ENCODE measurements at places on chromosomes 16 and 17. TPM values are rescaled to one million over a fixed set of nuclear protein-coding genes. Genes with fewer than 3 reads are reported as not detected.
A peak's percentile ranks its signal among the peaks of the same experiment; 100 is the strongest.

Gene SLC16A5
- total RNA-seq: 16.6 TPM

Gene PRRT2
- total RNA-seq: 55.1 TPM

Gene KLHL10
- total RNA-seq: 0.27 TPM

DNA sequence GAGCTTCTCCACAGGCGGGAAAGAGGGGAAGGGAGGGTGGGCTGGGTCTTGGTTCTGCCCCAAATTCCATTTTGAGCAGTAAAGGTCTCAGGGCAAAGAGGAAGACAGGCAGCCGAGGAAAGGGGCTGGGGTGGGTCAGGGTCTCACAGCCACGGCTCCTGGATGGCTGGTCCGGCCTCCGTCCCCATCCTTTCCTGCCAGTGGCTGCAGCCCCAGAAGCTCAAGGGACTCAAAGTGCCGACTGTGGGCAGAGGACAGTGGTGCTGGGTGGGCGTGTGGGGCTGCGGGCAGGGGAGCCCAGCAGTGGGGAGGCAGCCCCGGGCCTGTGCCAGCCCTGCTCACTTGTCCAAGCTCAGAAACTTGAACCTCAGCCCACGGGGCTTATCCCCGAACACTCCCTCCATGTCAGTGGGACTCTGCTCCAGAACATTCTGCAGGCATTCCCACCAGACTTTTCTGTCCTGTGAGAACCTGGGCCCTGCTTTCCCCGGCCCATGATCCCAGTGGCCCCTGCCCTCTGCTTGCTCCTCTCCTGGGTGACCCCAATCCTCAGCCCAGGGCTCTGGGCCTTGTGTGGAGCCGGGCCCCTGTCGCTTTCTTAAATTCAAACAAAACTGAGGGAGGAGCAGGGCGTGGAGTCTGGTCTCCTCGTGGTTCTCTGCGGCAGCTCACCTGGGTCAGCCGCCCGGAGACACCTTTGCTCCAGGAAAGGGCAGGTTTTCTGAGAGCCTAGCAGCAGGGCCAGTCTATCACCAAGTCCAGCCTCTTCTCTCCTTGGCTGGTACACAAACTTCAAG, 117.8 kb upstream of the METRNL start:
- ATAC-seq: no peak

- ATAC-seq: no peak
Observed at GRCh38 chr16:52657924-52658323, 111.0 kb upstream of the TOX3 start.

DNA sequence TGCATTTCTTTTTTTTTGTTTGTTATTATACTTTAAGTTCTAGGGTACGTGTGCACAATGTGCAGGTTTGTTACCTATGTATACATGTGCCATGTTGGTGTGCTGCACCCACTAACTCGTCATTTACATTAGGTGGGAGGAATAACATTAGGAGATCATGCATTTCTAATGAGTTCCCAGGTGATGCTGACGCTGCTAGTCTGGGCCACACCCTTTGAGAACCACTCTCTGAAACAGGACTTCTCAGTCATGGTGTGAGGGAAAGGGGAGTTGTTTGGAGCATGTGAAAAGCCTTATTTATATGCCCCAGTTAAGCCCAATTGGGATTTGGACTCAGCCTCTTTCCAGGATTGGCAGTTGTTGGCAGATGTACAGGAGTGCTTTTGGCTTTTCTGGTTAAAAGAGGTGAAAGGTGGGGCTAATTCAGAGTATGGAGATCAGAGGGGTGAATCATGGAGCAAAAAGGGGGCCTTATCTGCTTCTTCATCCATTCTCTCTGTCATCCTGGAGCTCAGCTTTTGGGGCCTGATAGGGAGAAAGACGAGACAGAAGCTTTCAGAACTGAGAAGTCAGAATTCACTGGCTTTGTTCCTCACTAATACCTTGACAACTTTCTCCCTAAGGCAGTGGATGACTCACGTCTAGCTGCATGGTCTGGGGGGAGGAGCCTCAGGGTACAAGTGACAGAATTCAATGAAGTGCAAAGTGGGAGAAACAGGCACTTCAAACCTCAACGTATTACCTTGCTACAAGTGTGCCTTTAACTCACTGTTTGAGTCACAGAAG, 180.0 kb upstream of the CACNG3 start:
- ATAC-seq: peak; percentile 80

DNA sequence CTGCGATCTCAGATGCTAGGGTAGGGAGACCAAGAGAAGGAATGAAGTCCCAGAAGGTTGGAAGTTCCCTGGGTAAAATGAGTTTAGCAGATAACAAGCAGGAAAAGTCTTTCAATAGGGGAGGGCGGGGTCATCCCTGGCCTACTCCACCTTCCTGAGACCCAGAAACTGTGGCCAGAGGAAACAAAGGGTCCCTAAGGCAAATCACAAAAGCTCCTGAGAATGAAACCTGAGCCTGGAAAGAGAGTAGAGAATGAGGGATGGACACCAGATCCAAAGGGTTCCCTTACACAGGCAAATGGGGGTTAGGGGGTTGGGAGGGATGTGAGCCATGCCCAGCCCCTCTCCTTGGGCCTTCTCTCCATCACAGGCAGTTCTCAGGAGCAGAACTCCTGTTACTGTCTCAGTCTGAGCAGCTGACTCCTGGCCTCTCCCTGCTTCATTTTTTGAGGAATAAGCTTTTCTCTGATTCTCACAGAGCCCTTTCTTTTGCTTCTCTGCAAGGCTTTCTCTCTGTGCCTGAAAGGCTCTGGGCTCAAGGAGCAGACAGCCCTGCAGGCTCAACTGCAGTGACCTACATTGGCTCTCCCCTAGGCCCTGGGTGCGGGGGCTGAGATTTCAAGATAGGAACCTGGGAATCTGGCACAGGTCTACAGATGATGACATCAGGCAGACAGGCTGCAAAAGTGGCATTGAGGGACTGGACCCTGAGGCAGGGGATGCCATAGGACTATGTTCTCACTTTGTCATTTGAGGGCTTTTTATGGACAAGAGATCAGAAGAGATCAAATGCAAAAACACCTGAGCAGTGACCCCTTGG, 9.8 kb upstream of the NR1D1 start:
- no peak for ATAC-seq

DNA sequence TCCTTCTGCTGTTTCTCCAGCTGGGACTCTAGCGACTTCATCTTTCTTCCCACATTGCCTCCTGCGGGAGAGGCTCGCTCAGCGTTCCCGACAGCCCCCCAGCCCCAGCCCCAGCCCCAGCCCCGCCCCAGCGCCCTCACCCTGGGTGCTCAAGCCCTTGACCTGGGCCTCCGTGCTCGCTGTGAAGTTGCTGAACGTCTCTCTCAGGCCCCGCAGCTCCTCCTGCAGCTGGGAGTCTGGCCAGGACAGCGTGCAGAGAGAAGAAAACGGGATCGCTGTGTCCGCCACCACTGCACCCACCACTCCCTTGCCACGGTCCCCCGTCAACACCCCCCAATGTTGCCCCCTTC, 2.4 kb downstream of the ASGR1 start:
- ATAC-seq: peak; percentile 42
